GM19239 (cell line): ENCODE measurements at places on chromosomes 6 and 20.

DNA sequence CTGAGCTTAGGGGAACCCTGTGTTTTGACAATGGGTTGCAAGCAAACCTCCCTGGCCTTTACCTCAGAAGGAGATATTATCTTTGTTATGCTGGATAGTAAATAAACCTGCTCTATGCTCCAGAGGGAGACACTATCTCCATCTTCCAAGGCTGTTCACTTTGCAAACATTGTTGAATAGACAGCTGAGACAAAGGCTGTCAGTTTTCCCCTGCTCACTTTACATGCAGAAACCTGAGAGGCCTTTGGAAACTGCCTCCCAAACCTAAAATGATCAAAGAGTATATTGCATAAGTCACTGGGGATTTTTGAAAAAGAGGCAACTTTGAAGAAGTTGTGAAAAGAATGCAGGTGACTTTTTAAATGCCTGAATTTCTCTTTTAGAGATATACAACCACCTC, 61.6 kb downstream of the MRAP2 start:
- no peak for DNase-seq

DNA sequence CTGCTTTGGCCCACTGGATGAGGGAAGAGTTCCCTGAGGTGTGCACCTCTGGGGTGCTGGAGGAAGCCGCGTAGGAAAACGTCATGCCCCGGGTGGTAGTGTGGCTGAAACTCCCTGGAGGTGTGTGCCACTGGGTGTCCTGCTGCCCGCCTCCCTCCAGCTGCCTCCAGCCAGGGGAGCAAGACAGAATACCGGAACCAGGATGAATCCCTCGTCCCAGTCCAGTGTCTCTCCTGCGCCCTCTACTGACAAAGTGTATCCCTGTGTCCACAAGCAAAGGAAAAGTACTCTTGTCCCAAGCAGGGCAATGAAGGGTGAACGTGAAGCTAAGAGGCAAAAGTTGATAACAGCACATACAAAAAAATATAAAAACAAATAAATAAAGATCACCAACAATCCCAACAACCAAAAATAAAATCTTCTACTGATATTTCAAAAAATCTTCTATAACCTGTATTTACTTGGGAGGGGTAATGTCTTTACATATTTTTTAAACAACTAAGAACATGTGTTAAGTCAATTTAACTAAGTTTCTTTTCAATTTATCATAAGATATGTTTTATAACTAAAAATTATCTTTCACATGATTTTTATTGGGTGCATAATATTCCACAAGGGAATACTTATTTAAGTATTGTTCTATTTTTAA, 437.6 kb downstream of the MAFB start:
- DNase-seq = peak; percentile 12

DNA sequence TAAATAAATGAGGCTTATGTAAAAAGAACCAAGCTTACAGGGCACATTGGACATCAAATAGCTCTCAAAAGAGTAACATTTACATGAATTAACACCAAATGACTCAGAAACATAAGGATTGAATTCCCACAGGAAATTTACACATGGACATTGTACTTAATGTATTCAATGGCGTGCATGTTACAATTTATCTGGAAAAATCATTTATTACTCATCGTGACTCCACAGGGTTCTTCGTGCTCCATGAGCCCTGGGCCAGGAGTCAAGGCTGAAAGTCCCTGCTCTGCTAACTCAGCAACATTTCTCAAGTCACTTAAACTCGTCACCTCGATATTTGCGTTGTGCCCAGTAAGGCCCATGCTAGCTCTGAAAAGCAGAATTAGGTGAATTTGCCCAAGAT, 158.5 kb downstream of the PHACTR1 start:
- no peak for DNase-seq

DNA sequence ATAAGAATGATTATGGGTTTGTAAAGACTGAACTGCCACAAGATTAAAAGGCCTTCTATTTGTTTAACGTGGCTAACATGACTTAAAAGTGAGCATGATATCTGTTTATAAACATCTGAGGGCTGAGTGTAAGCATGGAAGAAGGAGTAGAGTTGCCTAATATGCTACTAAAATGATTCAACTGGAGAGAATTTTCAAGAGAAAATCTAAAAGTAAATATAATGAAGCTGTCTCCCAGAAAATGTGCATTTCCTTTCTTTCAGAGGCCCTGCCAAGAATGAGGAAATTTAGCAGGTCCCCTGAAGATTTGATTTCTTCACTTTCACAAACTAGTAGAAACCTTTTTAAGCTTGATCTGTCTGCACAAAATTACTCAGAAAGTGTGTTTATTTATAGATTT, 4.2 kb upstream of the EYA4 start:
- no peak for DNase-seq

DNA sequence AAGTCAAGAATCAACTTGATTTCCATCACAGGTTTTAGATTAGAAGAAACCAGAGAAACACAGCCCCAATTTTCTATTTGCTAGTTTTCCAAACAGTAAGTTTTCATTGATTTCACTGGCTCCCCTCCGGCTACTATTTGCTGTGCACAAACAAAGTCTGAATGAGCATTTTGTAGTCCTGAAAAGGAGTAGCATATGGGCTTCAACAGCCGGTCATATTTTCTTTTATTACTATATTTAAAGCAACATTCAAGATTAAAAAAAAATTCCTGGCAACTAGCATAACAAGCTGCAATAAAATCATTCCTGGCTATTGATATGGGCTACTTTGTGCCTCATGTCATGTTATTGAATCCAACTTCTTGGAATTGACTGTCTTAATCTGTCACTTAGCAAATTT, 48.3 kb downstream of the CARMIL1 start:
- no peak for DNase-seq

DNA sequence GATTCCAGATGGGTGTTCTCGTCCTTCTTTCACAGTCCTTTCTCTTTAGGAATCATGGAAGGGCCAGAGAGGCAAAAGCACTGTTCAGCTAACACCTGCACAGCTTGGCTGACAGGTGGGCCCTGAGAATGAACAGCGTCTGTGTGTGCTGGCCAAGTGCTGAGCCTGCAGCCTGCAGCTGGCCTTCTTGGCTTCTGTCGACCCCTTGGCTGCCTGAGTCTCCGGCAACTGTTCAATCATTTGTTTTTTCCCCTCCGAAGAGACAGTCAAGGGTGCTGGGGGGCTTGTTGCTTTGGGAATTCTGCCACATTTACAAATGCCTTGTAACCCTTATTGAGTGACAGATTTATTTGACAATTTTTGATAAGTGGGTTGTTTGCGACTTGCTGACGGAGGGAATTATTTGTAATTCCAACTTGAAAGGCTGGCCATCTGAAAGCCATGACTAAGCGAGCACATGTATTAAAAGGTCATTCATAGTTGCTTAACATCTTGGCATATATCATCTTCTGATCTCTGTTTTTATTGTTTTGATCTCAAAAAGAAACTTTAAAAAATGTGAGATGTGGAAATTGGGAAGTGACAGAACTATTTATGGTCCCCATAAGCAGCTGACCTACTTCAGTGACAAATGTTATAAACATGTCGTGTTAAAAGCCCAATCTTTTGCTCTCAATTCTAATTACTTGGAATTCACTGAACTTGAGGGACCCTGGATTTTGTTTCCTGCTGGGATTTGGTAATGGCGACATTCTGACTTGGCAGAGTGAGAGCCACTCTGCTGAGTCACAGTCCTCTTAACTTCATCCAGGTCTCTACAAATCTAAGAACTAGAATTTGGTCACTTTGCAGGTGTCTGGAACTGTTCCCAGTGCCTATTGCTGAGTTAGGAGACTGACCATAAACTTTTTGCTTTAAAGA, 41.9 kb upstream of the FERMT1 start:
- DNase-seq = no peak

DNA sequence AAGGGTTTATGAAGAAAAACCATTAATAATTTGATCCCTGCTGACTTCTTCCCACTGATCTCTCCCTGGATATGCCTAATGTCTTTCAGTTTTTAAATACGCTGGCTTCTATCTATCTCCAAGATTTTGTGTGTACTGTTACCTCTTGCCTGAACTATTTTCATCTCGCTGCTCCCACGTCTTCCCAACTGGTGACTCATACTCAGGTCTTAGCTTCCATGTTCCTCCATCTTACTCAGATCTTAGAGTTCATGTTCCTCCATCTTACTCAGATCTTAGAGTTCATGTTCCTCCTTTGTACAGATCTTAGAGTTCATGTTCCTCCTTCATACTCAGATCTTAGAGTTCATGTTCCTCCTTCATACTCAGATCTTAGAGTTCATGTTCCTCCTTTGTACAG, 21.6 kb downstream of the GPR6 start:
- no peak for DNase-seq

DNA sequence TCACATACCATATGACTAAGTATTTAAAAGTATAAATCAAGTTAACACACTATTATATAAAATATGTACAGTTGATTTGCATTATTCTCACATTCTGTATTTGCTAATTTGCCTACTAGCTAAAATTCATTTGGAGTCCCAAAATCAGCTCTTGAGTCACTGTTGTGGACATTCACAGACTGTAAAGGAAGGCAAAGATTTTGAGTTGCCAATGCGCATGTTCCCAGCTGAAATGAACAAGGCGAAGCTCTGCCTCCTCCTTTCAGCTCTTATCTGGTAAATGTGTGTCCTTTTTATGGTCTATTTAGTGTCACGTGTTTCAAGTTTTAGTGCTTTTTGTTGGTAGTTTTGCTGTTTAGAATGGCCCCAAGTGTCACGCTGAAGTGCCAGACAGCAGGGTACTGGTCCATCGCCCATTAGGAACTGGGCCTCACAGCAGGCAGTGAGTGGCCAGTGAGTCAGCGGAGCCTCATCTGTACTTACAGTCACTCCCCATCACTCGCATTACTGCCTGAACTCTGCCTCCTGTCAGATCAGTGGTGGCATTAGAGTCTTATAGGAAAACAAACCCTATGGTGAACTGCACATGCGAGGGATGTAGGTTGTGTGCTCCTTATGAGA, 87.2 kb upstream of the ADTRP start:
- DNase-seq = no peak

- no peak for DNase-seq
These were observed 294.2 kb downstream of the OGFRL1 start for GRCh38 chr6:71582820-71583219.

DNA sequence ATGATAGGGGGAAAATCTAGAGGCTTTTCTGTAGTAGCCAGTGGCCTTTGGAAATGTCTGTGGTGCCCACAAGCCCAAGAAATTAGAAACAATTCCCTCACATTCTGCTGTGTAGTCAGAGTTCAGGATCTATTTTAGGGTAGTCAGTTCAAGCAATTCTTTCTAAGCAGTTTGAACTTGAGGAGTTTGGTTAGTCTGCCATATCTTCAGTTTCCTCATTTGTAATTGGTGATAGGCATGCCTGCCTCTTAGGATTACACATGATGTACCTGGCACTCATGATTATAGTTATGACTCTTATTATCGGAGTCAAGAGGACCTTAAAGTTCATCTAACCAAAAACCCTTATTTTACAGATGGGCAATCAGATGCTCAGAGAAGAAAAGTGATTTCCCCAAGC, 21.2 kb upstream of the MEP1A start:
- DNase-seq = no peak

DNA sequence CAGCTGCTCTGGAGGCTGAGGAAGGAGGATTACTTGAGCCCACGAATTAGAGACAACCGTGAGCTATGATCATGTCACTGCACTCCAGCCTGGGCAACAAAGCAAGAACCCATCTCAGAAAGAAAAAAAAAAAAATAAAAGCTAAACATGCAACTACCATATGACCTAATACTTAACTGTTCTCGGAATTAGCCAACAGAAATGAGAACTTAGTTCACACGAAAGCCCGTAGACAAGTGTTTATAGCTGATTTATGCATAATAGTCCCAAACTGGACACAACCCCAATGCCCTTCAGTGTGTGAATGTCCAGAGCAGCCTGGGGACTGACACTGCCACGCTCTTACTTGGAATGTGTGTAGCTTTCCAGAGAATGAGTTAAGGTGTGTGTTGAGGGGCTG, 211.5 kb upstream of the PROKR2 start:
- no peak for DNase-seq

GRCh38 chr6:132818404-132819359, 4.3 kb downstream of the RPS12 start:
- no peak for DNase-seq

GRCh38 chr20:50632236-50632635, 59.1 kb downstream of the RIPOR3 start:
- DNase-seq = no peak

GRCh38 chr20:39885975-39886649, 802.9 kb downstream of the MAFB start:
- DNase-seq = peak; percentile 22

DNA sequence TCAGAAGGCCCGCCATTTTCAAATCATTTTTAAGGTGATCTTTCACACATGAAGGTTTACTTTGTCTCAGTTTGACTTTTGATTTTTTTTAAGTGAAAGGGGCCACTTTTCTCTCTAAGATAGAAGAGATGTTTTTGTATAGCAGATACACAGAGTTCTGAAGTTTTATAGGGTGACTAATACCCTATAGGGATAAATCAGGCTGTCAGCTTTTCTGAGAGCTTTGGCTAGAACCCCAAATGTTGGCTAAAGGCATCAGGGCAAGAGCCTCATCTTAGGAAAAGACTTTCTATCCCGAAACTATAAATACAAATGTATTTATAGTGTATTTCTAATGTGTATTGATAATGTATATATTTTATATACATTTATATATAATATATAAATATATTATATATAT, 181.4 kb downstream of the TBX18 start:
- no peak for DNase-seq

- no peak for DNase-seq
These were observed 467.2 kb downstream of the TFAP2B start for GRCh38 chr6:51285876-51286275.

- DNase-seq = no peak
These were observed 91.6 kb downstream of the EPM2A start for GRCh38 chr6:145643760-145644159.

- no peak for DNase-seq
These were observed 478.3 kb downstream of the TFAP2A start for GRCh38 chr6:9936551-9936950.

GRCh38 chr6:134706806-134707205, 243.1 kb downstream of the ALDH8A1 start:
- DNase-seq = no peak

DNA sequence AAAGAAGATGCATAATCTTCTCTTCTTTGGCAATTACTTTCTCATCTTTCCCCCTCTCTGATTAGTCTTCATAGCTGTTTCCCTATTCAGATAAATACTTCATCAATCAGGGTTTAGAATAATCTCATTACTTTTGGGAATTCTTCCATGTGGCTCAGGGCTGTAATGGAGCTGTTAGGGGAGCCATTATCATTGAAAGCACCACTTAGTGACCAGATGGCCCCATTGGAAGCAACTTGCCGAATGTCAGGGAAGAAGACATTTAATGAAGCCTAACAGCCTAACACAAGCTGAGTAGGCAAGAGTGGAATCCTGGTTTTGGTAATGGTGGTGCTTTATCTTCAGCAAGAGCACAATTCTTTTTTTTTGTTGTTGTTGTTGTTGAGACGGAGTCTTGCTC, 45.0 kb downstream of the TIAM2 start:
- DNase-seq = no peak

- no peak for DNase-seq
These were observed 2.8 kb upstream of the RNASET2 start for GRCh38 chr6:166958926-166959861.

- DNase-seq = no peak
These were observed 90.7 kb downstream of the SNAP25 start for GRCh38 chr20:10309326-10309725.

GRCh38 chr6:155883334-155883731, 427.7 kb upstream of the NOX3 start:
- DNase-seq = no peak

- no peak for DNase-seq
These were observed 45.2 kb downstream of the KIF16B start for GRCh38 chr20:16528078-16528477.

GRCh38 chr6:169112483-169113320, 140.9 kb downstream of the THBS2 start:
- no peak for DNase-seq
